ENCODE measurements at places on chromosomes 5 and 9.

DNA sequence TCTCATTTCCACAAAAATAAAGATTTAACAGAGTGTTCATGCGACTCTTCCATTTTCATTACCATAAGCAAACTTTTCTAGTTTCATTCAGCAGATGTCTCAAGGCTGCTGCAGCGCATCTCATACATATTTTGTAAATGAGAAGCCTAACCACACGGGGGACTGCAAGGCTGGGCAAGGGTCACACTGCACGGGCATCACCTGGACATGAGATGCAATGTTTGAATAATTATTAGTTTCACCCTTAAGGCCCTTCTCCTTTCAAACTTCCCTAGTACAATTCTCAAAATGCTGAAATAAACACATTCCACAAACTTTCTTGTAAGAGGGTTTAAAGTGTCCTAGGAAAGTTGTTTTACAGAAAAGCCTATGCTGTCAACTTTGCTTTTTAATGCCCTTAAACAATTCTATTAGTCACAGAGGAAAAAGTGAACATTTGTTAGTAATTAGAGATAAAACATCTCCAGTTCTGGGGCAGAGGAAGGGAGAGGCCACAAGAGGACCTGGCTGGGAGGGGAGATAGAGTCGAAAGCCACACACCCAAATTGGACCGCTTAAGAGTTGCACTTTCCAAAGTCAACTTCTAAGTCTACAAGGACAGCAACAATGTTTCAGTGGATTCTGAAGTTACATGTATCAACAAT is 1.3 kb downstream of the DENND1A start:
- peak; percentile 20 for DNase-seq

- DNase-seq: no peak
Observed at GRCh38 chr9:125436613-125437443, 175.2 kb downstream of the GAPVD1 start.

DNA sequence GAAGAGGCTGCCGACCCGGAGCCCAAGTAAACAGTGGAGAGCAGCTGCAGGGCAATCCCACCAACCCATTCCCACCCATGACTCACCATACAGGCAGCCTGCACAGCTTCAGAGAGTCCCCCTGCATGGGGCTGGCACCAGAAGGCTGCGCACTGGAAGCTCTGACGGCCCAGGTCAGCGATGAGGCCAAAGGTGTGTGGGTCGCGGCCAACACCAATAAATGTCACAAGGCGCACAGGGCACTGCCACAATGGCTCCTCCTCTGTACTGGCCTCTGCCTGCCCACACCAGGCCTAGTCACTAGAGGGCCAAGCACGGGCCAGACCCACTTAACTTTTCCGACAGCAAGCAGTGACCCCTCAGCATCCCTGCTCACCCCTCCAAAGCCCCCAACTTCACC is 3.0 kb upstream of the SRA1 start:
- DNase-seq: no peak

GRCh38 chr9:14441976-14442651 is 128.2 kb upstream of the NFIB start:
- no peak for DNase-seq

GRCh38 chr9:129430940-129431643 is 189.8 kb downstream of the C9orf50 start:
- no peak for DNase-seq

DNA sequence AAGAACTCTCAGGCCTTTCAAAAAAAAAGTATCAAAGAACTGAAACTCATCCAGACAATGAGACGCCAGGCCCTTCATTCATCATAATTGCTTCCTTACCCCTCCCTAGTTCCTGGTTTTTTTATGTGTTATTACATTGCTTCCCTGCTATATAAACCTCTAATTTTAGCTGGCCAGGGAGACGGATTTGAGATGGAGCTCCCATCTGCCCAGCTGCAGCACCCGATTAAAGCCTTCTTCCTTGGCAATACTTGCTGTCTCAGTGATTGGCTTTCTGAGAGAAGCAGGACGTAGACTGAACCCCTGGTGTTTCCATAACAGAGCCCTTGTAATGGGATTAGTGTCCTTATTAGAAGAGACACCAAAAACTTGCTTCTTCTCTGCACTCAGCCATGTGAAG is 62.4 kb downstream of the BARX1 start:
- no peak for DNase-seq

GRCh38 chr9:121778252-121779225 is 127.1 kb downstream of the DAB2IP start:
- DNase-seq: no peak

- no peak for DNase-seq
Observed at GRCh38 chr5:89265511-89266179, 382.7 kb upstream of the MEF2C start.

GRCh38 chr9:126587187-126588185 is 26.2 kb upstream of the LMX1B start:
- DNase-seq: no peak

- DNase-seq: no peak
Observed at GRCh38 chr9:116377179-116377798, 223.7 kb downstream of the PAPPA start.

- peak; percentile 67 for DNase-seq
Observed at GRCh38 chr9:93575796-93576257, 557 bp upstream of the PHF2 start.
